ENCODE measurements at places on chromosomes 1 and 21. TPM values are rescaled to one million over a fixed set of nuclear protein-coding genes. Genes with fewer than 3 reads are reported as not detected.

Gene MPL
- 0.13 TPM for total RNA-seq

Gene RHCE
- 1.9 TPM for total RNA-seq

Gene GFI1
- not detected for total RNA-seq

Gene SLC25A34
- 0.26 TPM for total RNA-seq

Gene AMY1A
- total RNA-seq: not detected

Gene SPRR2G
- total RNA-seq: not detected

Gene KRTAP20-2
- not detected for total RNA-seq

Gene B3GALT2
- total RNA-seq: 3.7 TPM

Gene TSPAN1
- total RNA-seq: 0.13 TPM

Gene TDRD10
- 7.2 TPM for total RNA-seq

Gene S100A1
- total RNA-seq: not detected

Gene WNT4
- total RNA-seq: 0.39 TPM

Gene PRAMEF33
- total RNA-seq: not detected

Gene C4BPB
- total RNA-seq: not detected

Gene UMODL1
- total RNA-seq: not detected

Gene FMO4
- 0.51 TPM for total RNA-seq

Gene BRINP3
- total RNA-seq: not detected

Gene ATP6V1G3
- 0.25 TPM for total RNA-seq

Gene RGL1
- 28.3 TPM for total RNA-seq

Gene S100B
- not detected for total RNA-seq
